Activated naive CD4-positive, alpha-beta T cell treated with Interleukin-2 at 50 U/mL for 16 hours (primary cell): ENCODE measurements at places on chromosomes 7 and 10.

DNA sequence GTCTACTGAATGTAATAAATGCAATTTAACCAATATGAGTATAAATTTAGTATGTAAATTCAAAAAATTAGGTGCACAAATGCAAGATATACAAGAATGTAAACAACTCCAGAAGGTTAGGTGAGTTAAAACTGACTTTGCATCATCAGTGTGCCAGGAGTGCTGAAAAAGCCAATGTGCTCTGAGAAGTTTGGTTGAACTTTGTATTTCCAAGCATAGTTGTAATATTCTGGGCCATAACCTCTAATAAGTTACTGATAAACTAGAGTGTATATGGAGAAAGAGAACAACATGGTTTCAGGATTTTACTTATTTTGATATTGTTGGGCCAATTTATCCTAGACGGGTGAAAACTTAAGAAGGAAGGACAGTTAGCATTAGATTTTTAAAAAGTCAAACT lies 876.9 kb upstream of the GHITM start:
- DNase-seq = no peak

- DNase-seq = no peak
These were observed 12.4 kb upstream of the TFAM start for GRCh38 chr10:58372607-58373441.

DNA sequence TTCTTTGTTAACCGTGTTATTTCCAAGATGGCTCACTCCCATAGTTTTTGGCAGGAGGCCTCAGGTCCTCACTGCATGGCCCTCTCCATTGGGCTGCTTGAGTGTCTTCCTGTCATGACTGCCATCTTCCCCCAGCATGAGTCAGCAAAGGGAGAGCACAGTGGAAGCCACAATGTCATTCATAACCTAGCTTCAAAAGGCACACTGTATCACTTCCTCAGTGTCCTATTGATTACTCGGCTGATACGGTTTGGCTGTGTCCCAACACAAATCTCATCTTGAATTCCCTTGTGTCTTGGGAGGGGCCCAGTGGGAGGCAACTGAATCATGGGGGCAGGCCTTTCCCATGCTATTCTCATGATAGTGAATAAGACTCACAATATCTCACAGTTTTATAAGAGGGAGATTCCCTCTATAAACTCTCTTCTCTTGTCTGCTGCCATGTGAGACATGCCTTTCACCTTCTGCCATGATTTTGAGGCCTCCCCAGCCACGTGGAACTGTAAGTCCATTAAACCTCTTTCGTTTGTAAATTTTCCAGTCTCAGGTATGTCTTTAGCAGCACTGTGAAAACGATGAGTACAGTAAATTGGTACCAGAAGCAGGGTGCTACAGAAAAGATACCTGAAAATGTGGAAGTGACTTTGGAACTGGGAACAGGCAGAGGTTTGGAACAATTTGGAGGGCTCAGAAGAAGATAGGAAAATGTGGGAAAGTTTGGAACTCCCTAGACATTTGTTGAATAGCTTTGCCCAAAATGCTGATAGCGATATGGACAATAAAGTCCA lies 106.5 kb downstream of the PRLHR start:
- no peak for DNase-seq

- DNase-seq = no peak
These were observed 262.8 kb upstream of the PCDH15 start for GRCh38 chr10:55063811-55064210.

- no peak for DNase-seq
These were observed 226.5 kb downstream of the RPS24 start for GRCh38 chr10:78260141-78260540.

DNA sequence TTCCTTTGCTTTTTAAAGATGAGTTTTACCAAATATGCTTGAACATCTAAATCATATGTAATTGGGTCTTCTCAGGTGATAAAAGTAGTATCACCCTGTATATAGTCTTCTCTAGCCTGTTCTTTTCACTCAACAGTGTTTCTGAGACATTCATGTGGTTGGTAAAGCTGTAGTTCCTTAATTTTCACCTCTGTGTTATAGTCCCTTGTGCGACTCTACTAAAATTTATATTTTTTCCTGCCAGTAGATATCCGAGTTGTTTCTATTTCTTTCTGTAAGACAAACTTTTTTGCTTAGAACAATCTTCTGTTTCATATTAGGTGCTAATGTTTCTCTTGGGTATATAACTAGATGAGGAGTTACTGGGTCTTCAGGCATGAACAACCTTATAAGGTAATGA lies 35.6 kb downstream of the SYPL1 start:
- no peak for DNase-seq

DNA sequence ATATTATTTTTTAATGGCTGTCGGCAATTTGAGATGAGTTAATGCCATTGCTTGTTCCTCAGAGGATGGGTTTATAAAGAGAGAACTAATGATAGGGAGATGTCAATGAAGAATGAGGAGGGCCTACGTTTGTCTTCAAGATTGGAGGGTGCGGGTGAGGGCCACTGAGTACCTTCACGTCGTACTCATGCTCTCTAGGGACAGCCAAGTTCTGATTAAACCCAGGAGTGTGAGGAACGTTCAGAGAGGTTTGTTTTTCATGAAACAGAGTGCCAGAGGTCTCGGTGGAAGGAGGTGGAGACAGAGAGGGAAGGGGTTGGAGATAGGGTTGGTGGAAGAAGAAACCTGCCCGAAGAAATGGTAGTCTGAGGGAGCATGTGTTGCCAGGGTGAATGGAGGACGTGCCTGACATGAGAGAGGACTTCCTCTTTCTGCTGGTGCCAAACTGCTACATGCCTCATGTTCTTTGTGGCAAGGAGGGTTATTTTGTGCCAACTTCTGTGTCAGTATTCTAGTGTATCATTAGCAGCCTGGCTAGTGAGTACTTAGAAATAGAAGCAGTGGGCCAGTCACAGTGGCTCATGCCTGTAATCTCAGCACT lies 8.9 kb downstream of the DHTKD1 start:
- DNase-seq = no peak

GRCh38 chr10:31975157-31975765 lies 46.6 kb upstream of the ARHGAP12 start:
- no peak for DNase-seq

DNA sequence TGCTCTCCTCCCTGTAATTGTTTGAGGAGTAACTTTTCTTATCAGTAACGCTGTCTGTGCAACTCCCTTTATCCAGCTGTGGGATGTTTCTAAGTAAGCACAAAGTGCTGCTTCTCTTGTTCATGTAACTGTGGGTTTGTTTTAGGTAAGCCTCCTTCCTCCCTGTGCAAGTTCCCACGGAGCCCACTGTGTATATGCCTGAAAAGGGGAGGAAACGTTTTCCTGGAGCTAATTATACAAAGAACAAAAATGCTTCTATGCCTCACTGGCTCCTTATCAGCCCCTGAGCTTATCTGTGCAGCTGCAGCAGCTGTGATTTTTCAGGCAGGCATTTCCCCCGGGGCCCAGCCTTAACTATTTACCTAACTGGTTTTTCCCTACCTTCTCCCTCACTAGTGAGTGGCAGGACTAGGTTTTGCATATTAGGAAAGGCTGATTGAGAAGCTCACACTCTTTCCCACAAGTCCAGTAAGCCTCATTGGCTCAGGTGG lies 593.4 kb upstream of the GHITM start:
- DNase-seq = no peak

GRCh38 chr10:78600740-78601139 lies 468.0 kb upstream of the ZMIZ1 start:
- no peak for DNase-seq

GRCh38 chr7:104908636-104909035 lies 105.4 kb upstream of the KMT2E start:
- no peak for DNase-seq

DNA sequence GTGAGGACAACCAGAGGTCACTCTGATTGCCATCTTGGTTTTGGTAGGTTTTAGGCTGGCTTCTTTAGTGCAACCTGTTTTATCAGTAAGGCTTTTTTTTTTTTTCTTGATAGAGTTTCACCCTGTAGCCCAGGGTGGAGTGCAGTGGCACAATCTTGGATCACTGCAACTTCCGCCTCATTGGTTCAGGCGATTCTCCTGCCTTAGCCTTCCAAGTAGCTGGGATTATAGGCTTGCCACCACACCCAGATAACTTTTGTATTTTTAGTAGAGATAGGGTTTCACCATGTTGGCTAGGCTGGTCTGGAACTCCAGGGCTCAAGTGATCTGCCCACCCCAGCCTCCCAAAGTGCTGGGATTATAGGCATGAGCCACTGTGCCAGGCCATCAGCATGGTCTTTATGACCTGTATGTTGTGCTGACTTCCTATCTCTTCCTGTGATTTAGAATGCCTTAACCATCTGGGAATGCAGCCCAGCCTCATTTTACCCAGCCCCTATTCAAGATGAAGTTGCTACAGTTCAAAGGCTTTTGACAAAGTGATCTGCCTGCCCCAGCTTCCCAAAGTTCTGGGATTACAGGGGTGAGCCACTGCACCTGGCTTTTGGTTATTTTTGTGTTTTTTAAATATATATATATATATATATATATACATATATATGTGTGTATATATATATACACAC lies 7.0 kb upstream of the ZNF425 start:
- no peak for DNase-seq

- no peak for DNase-seq
These were observed 40.0 kb upstream of the PAPSS2 start for GRCh38 chr10:87619705-87620104.

GRCh38 chr10:132500781-132501415 lies 36.7 kb upstream of the INPP5A start:
- DNase-seq = no peak
